ENCODE measurements at places on chromosomes 2 and 18.
A peak's percentile ranks its signal among the peaks of the same experiment; 100 is the strongest.

GRCh38 chr2:226427538-226428307 is 371.9 kb downstream of the IRS1 start:
- no peak for DNase-seq

- DNase-seq, result no peak
These were observed 265.3 kb upstream of the NXPH2 start for GRCh38 chr2:139045524-139045923.

GRCh38 chr2:39657287-39657937 is 8.3 kb upstream of the TMEM178A start:
- no peak for DNase-seq

DNA sequence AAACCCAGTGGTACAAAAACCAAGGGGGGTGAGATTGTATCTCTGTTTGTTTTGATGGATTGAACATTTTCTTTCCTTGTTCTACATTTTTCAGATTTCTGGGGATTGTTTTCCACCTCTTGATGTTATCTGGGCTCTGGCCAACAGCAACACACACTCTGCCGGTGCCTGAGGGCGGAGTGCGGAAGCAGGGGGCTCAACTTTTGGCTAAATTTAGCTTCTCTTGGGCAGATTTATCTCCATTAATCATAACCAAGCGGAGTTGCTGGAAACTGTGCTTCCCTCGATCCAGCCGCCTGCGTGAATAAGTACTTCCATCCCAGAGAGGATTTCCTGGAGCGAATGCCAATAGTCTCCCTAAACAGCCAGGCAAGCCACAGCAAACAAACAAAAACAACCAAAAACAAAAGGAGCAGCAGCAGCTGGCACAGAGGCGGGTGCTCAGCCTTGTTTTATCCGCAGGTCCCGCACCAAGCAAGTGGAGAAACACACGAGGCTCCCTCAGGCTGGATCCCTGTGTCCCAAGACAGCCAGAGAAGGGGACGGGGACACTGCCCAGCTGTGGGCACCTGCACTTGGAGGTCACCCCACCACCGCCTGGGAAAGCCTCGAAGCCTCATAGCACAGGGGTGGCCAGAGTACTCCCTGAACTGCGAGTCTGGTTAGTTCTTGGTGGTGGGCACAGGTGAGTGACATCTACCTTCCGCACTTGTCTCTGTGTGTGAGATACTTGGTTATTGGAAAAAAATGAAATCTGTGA is 143.4 kb downstream of the NDUFA10 start:
- no peak for DNase-seq

DNA sequence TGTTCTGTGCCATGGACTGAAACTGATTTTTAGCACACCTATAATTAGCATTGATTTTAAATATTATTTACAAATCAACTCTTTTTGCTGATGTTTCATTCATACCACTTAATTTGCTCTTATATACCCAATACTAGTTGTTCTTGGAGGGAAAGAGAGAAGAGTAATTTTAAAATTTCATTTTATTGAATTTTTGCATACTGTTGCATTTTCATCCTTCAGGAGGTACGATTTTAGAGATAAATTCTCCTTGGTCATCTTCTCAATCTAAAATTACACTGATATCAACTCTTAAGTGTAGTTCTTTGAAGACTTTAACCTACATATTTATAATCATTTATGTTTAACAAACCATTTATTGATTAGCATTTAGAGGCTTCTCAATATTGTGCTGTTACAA is 71.0 kb downstream of the SLC4A10 start:
- DNase-seq, result no peak

DNA sequence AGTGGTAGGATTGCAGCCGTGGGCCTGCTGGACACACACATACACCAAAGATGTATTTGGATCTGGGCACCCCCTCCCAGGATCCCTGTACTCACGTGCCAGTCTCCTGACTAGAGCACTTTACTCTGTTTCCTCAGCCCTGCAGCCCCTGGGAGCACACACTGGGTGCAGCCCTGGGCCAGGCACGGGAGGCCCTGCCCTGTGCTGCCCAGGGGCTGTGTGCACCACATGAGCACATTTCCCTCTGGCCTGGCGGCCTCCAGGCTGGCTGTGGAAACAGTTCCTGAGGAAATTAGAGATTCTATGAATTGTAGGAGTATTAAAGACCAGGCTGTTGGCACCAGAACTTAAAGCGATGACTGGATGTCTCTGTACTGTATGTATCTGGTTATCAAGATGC is 45.4 kb downstream of the BCL2L11 start:
- peak; percentile 35 for DNase-seq

- DNase-seq, result no peak
These were observed 185.3 kb downstream of the STK39 start for GRCh38 chr2:168062054-168062453.

GRCh38 chr2:47950340-47951301 is 44.3 kb upstream of the FBXO11 start:
- no peak for DNase-seq

- no peak for DNase-seq
These were observed 11.1 kb upstream of the VPS4B start for GRCh38 chr18:63433334-63433866.

GRCh38 chr2:218262631-218263586 is 2.1 kb downstream of the GPBAR1 start:
- no peak for DNase-seq

DNA sequence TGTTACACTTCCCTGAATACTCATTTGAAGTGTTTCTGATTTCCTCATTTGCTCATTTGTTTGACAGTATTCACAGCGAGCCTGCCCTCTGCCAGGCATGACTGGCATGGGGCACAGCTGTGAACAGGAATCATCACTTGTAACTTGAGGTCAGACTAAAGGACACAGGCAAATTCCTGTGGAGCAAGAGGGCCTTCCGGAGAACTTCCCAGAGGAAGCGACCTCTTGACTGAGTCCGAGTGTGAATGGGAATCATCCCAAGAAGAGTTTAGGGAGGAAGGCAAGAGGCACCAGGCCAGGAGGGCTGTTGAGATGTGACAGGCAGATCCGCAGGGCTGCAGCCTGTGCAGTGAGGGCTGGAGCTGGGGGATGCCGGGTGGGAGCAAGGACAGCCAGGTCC is 45.4 kb downstream of the LIMS1 start:
- DNase-seq, result no peak

Data from hematopoietic multipotent progenitor cell treated with erythropoietin and hydrocortisone succinate and interleukin-3 and kit ligand, for 17 days (in vitro differentiated cells).